ENCODE measurements at places on chromosomes 13 and 19.

GRCh38 chr13:47027780-47028437 is 131.1 kb upstream of the HTR2A start:
- DNase-seq, result no peak

DNA sequence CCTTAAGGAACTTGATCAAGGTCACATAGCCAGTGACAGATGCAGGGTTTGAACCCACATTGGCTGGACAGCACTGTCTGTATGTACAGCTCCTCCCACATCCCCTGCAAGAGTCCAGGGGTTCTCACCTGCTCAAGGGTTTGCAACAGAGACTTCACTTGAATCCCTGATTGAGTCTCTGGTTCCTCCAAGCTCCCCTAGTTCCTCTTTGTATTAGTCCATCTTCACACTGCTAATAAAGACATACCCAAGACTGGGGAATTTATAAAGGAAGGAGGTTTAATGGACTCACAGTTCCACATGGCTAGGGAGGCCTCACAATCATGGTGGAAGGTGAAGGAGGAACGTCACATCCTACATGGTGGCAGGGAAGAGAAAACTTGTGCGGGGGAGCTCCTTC is 72.8 kb upstream of the CLDN10 start:
- no peak for DNase-seq

- DNase-seq, result no peak
These were observed 785.6 kb upstream of the KLHL1 start for GRCh38 chr13:70893832-70894231.

GRCh38 chr19:47363758-47364531 is 14.8 kb downstream of the DHX34 start:
- no peak for DNase-seq

DNA sequence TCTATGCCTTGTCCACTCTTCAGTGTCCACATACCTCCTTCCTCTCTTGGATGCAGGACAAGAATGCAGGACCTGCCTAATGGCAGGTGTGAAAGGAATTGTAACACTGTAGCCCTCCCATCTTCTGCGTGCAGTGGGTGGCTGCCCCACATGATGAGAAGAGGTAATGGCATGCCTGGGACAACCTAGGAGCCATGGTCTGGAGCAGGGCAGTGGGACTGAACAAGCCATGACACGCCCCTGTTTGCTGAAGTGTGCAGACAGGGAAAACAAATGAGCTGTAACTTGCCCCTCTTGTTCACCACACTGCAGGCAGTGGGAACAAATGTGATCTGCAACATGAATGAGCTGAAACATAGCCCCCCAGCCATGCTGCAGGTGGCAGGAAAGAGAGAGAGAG is 192.2 kb downstream of the PCDH17 start:
- DNase-seq, result no peak

DNA sequence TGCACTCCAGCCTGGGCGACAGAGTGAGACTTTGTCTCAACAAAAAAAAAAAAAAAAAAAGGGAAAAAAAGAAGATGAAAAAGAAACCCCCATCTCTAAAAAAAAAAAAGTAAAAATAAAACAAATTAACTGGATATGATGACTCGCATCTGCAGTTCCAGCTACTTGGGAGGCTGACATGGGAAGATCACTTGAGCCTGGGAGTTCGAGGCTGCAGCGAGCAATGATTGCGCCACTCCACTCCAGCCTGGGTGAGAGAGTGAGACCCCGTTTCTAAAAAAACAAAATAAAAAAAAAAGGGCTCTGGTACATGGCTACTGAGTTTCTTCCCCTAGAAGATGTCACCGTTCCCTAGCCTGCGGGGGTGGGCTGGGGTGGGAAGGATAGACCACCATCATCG is 2.4 kb upstream of the CATSPERG start:
- no peak for DNase-seq

- no peak for DNase-seq
These were observed 38.2 kb upstream of the ZNF492 start for GRCh38 chr19:22595918-22596341.

All from ecto neural progenitor cell (in vitro differentiated cells).